NCI-H748 treated with DMSO at 0.1 percent for 48 hours (cell line): ENCODE measurements at places on chromosomes 2 and 18.

DNA sequence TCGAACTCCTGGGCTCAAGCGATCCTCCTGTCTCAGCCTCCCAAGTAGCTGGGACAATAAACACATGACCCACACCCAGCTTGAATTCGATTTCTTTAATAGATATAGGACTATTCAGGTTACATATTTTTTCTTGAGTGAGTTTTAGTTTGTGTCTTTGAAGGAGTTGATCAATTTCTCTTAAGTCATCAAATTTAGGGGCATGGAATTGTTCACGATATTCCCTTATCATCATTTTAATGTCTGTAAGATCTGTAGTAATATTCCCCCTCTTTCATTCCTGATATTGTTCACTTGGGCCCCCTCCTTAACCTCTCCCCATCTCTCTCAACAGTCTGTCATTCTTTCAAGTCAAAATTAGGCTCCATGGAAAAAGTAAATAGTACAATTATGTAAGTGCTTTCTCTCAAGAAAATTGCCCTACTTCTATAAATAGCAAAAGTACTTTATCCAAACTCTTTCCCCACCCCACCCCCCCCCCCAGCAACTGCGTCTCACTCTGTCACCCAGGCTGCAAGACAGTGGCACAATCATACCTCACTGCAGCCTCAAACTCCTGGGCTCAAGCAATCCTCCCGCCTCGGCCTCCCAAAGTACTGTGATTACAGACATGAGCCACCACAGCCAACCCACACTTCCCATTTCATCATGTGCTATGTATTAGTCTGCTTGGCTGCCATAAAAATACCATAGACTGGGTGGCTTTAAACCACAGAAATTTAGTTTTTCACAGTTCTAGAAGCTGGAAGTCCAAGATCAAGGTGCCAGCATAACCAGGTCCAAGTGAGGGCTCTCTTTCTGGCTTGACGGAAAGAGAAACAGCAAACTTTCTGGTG lies 20.1 kb downstream of the WDR33 start:
- DNase-seq, result no peak

DNA sequence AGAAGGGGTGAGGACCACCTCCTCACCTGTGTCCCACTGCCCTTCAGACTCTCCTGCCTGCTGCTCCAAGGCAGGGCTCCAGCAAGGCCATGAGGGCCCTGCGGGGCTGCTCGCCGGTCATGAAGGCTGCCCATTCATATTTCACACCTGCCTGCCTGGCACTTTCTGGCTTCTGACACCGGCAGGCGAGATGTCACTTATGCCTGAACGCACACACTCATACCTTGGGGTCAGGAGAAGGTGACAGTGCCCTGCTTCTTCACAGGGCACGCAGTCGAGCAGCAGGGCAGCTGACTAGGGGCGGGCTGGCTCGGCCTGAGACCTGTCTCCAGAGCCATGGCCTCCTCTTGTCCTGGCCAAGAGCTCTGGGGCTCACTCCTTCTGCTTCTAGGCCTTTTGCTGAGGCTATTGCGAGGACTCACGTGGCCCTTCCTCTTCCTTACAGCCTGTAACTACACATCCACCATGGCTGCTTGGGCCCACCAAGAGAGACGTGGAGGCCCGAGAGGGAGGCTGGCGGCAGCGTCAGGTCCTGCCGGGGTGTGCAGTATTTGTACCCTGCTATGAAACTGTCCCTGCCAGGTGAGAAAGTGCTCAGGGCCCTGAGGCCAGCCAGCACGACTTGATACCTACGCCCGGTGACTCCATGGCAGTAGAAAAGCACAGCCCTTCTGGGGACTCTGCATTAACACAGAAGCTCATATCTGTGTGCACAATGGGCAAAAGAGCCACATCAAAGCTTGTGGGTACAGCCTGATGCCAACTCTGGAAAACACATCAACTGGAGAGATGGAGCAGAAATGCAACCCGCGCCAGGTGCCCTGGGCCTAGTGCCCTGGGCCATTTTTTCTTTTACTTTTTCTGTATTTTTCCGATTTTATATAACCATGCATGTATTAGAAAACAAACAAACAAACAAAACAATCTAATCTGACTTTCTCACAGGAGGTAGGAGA lies 30.6 kb downstream of the HS6ST1 start:
- DNase-seq, result no peak

- DNase-seq, result no peak
Observed at GRCh38 chr2:81876624-81877023, 1572.1 kb upstream of the LRRTM1 start.

GRCh38 chr2:191226196-191226595 lies 19.0 kb upstream of the MYO1B start:
- no peak for DNase-seq

- no peak for DNase-seq
Observed at GRCh38 chr2:102112692-102113665, 29.6 kb upstream of the IL1R1 start.

- DNase-seq, result peak; percentile 58
Observed at GRCh38 chr2:120066800-120067547, 54.1 kb downstream of the EPB41L5 start.

- DNase-seq, result no peak
Observed at GRCh38 chr18:29163596-29163995, 986.7 kb upstream of the CDH2 start.

GRCh38 chr18:31723990-31724711 lies 36.5 kb downstream of the SLC25A52 start:
- no peak for DNase-seq

DNA sequence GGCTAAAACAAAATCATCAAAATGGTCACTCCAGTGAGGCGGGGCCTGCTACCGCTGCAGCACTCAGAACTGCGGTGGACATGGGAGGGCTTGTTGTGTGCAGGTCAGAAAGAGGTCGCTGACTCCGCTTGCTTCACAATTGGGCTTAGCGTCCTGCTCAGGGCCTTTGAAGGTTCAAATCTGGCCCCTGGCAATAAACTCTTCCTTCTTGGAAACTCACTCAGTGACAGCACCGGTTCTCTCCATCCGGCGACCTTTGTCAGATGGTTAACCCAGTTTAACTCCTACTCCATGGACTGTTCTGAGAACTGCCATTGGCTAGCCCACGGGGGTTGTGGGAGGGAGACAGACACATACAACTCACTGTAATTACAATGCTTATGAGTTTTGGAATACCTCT lies 29.0 kb upstream of the LAPTM4A start:
- no peak for DNase-seq

DNA sequence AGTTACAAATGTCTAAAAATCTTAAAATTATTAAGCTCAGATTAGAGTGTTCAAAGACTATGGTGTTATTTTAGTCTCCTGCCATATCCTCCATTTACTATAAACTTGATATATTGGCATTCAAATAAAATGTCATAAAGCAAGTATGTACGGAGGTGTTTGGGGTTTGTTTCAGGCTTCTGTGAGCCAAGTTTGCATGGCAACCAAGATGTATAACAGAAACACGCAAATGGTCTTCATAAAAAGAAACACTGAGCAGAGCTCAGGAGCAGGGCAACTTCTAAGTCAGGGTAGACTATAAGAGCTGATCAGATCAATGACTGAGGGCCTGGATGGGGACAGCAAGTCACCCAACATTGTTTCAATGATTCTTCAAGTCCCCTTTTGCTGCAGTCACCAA lies 20.5 kb upstream of the OSR1 start:
- DNase-seq, result no peak

DNA sequence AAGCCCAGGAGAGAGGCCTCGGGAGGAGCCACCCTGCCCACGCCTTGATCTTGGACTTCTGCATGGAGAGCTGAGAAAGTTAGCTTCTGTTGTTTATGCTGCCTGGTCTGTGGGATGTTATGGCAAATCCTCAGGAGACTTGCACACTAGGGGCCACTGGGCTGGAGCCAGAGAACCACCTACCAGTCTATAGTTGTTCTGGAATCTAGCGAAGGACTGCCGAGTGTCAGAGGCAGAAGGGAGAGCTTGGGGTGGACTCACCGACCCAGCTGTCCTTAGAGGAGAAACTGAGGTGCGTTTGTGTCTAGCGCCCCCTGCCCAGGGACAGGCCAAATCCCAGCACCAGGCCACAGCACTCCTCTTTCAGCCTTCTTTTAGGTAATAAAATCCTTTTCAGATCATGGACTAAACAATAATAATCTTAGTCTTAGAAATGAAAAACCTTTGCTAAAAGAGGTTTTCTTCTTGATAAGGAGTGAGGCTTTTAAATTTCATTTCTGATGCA lies 398.7 kb upstream of the SALL3 start:
- DNase-seq, result no peak

DNA sequence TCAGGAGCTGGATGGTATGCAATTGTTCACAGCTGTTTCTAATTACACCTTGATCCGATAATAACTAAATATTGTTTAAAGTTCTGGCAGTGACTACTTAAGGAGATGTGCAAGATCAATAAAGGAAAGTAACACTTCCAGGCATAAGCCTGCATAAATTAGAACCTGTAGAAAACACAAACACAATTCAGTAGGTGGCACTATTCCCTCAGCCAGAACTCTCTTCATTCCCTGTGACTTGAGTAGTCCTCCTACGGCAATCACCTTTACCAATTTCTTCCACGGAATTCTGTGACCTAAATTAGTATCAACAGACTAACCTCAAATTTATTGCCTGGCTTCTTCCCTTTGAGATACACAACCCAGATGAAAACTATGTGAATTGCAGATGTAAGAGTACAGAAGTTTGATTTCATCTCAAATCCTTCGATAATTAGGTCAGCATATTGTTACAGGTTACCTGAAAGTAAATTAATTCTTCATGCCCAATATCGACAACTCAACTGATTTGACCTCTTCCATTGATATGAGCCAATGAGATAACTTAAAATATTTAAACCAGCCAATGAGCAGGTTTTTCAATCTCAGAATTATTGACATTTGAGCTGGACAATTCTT lies 137.8 kb downstream of the PID1 start:
- DNase-seq, result peak; percentile 54

DNA sequence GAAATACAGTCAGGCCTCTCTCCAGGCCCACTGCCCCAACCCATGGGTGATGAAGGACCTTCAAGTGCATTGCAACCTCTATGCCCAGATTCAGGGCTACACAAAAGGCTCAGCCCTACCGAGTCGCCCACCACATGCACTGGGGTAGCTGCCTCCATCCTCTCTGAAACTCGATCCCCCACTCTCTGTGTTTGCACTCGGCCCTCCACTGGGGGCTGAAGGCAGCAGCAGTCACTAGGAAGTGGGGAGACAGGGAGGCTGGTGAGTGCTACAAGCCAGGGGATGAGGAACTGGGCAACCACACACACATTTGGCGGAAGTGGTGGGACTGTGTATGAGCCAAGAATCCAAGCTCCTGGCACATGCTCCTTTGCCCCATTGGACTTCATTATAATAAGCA lies 94.6 kb downstream of the CERS6 start:
- peak; percentile 15 for DNase-seq

DNA sequence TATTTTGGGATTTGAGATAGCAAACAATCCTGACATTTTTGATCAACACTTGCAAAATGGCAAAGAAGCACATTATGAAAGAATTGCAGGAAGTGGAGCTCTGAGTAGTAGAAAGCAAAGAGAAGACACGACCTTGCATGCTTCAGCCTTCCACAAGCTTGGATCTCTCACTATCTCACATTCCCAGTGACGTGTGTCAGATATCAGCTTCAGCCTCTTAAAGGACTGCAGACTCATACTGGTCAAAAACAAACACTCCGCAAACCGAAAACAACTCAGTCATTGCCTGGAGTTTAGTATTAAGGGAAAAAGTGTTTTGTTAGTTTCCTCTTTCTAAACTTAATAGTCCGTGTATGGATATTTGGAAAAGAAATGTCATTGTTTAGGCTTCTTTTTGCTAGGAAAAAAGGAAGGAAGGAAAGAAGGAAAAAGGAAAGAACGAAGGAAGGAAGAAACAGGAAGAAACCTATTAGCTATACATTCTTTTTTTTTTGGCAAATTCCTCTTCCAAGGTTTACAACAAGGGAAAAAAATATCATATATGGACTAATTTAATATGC lies 32.6 kb upstream of the SLC40A1 start:
- DNase-seq, result no peak

DNA sequence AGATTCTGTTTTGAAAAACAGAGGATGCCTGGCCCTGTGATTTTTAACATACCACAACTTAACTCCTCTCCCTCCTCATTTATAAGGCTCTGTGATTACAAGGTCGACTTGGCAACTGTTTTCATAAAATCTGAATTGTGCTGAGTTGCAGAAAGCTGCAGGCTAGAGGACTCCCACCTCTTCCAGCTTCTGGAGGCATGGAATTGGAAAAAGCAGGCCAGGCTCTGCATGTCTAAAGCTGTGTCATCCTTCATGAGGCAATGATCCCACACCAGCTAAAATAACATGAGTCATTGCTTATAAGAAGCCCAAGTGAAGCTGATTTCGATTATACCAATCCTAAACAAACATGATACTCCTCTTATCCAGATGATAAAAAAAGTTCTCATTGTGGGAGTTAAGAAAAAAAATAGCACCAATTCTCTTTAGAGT lies 11.7 kb downstream of the ARHGAP28 start:
- DNase-seq, result no peak

- DNase-seq, result no peak
Observed at GRCh38 chr2:214801068-214801467, 8.4 kb downstream of the BARD1 start.

DNA sequence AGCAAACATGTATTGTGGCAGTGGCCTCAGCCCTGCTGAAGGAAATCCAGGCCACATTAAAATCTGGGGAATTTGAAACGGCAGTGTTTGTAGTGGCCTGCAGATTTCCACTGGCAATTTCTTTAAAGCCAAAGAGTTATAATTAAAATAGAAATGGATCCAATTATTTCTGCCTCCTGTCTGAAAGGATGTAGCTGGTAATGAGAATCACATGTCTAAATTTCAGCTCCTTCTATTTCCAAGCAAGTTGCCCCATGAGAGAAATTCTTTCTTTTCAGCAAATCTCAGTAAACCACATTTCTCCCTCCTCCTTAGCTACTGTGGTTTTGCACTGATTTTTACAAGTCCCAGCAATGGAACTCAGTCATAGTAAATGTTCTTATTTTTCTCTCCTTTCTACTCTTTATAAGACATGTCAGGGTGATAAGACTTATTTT lies 55.4 kb upstream of the ZNF396 start:
- DNase-seq, result no peak

GRCh38 chr18:22199005-22199404 lies 29.6 kb downstream of the GATA6 start:
- DNase-seq, result no peak

GRCh38 chr2:219334076-219334475 lies 1.5 kb upstream of the RESP18 start:
- no peak for DNase-seq

GRCh38 chr18:44536619-44537018 lies 144.1 kb upstream of the SETBP1 start:
- DNase-seq, result no peak

DNA sequence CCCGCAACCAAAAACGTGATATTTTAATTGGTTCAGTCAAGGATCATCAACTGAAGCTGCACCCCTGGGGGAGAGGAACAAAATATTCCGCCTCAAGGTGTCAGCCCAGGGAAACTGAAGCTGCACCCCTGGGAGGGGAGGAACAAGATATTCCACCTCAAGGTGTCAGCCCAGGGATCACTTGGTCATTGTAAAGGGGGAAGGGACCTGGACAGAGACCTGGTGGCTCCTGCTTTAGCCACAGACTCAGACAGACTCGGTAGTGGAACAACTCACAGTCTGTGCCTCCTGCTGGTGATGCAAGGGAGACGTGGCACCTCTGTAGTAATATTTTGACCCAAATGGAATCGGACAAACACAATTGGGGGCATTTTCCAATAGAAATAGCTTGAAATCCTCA lies 75.1 kb downstream of the GBX2 start:
- DNase-seq, result no peak

- no peak for DNase-seq
Observed at GRCh38 chr2:1283871-1284270, 129.4 kb upstream of the TPO start.
